ENCODE measurements at places on chromosomes 6 and 20.

DNA sequence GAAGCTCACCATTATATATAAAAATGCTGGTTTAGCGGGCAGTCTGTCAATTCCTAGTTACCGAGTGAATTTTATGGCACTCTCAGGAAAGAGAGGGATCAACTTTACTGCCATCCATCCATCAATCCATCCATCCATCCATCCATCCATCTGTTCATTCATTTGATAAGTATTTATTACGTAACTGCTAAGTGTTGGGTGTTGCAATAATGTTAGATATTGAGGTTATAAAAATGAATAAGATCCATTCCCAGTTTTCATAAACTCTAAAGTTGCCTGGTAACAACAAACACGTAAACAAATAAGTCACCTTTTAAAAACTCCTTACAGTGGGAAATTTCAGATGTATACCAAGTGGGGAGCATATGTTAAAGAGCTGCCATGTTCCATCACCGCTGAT lies 36.8 kb downstream of the SASH1 start:
- no peak for DNase-seq

DNA sequence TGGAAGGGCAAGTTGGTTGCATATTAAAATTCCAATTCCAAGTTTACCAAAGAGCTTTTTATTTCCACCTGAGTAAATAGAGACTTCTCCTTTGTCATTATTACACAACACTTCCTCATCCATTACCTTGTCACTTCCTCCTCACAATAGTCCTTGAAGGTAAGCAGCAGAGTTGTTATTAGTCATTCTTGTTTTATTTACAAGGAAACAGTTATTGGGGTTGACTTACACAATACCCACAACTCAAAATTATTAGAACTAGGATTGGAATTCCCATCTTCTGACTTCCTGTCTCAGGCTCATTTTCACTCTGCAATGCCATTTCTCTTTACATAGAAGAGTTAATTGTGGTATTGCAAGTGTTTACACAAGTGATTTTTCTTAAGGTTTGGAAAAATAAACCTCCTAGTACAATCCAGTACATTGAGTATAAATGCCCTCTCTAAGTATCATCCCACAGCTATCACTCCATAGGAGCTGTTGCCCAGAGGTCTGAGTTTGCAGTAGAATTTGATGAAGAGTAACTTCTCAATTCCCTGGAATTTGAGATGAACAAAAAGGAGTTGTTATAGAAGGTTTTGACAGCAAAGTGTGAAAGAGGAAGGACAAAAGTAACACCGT lies 28.9 kb upstream of the MTRF1L start:
- DNase-seq, result no peak

GRCh38 chr20:20761301-20761700 lies 48.9 kb upstream of the RALGAPA2 start:
- peak; percentile 66 for DNase-seq

DNA sequence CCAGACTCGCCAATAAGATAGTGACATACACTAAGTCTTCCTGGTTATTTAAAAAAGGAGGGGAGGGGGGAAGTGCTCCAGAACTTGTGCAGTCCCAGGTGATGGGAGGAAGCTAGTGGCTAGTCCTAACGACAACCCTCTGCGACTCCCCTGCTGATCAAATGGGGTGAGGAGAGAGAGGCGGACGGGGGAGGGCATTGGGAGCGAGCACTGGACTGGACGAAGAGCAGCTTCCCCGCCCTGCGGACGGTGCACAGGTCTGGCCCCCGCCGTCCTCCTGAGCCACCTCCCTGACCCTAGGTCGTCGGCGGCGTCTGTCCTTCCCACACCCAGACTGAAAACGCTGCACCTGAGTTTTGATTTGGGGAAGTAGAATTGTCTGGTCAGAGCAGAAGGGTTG lies 2.2 kb upstream of the OLIG3 start:
- DNase-seq, result no peak

DNA sequence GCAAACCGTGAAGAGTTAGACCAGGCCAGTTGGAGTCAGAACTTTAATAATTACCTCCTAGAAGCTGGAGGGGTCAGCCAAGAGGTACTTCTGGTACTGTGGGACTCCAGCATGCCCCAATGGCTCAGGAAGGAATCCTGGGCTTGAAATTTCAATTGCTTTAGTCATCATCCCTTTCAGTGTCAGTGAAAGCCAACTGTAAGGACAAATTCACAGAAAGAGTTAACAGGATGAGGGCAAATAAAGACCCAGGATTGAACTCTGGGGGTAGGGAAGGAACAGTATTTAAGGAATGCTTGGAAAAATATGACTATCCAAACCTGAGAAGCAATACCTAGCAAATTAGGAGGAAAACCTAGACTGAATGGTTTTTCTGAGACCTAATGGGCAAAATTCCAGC lies 735.1 kb upstream of the MARCKS start:
- DNase-seq, result no peak

DNA sequence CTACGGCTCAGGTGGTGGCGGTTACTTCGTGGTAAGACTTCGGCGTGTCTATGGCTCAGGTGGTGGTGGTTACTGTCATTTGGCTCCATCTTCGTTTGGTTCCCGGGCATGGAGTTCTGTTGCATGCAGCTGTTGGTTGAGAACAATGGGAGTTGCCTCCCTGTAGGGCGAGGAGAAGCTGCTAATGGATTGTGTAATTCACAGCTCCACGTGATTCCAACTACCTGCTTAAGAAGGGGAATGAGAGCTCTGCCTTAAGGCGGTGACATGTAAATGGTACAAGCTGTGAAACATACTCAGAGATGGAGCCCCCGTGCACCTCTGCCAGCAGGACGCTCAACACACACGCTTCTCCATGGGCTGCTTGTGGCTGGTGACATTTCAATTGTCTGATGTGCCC lies 12.4 kb upstream of the DACT2 start:
- DNase-seq, result no peak

GRCh38 chr6:39090036-39090435 lies 24.9 kb downstream of the SAYSD1 start:
- no peak for DNase-seq

GRCh38 chr20:62543470-62544302 lies 67.9 kb upstream of the GATA5 start:
- no peak for DNase-seq

DNA sequence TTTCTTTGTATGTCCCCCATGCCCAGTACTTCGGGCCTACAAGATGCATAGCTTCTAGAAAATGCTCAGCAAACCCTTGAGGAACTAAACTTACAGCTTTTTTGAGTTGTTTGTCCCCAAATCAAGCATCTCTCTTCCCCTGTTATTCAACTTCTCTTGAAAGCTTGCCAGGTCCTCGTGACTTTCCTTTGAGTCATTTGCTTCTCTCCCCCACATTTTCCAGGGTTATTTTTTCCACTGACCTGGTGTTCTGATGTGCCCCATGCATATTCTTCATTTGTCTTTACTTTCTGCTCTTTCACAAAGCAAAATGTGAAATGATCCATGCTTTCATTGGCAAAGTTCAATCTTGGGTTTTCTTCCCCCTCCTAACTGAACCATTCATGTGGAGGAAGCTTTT lies 204.8 kb downstream of the TFAP2A start:
- no peak for DNase-seq

DNA sequence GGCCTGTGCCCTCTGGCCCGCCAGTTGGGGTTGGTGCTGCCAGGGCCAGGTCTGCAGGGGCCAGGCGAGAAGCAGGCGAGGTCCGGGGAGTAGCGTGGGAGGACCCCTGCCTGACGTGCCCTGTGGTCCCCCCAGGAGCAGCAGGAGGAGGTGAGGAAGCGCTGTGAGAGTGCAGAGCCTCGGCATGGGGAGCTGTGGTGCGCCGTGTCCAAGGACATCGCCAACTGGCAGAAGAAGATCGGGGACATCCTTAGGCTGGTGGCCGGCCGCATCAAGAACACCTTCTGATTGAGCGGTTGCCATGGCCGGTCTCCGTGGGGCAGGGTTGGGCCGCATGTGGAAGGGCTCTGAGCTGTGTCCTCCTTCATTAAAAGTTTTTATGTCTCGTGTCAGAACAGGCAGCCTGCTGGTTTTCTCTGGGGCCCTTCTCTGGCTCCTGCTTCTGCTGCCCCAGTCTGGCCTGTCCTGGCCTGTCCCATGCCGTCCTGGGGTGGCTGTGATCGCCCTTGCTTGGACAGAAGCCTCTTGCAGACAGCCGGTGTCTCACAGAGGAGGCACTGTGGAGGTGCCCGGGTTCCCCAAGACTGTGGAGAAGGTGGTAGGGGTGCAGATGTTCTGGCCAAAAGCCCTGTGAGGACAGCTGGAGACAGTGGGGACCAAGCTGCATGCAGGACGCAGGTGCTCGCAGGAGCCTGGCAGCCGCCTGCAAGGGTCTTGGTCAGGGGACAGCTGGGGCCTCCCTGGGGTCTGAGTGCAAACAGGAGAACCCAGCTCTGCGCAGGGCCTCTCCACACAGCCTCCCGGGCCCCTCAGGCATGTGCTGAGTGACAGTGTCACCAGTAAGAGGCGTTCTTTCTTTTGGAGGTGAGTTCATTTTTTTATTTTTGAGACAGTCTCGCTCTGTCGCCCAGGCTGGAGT lies 3.0 kb upstream of the C20orf204 start:
- DNase-seq, result no peak

GRCh38 chr6:25312034-25312620 lies 33.0 kb downstream of the CARMIL1 start:
- no peak for DNase-seq

GRCh38 chr6:119647309-119647708 lies 297.7 kb upstream of the MAN1A1 start:
- no peak for DNase-seq
